H7 (cell line): ENCODE measurements at places on chromosomes 1 and 21. TPM values are rescaled to one million over a fixed set of nuclear protein-coding genes. Genes with fewer than 3 reads are reported as not detected.

GRCh38 chr21:36860736-36861594, 105.5 kb downstream of the HLCS start:
- DNase-seq: no peak

DNA sequence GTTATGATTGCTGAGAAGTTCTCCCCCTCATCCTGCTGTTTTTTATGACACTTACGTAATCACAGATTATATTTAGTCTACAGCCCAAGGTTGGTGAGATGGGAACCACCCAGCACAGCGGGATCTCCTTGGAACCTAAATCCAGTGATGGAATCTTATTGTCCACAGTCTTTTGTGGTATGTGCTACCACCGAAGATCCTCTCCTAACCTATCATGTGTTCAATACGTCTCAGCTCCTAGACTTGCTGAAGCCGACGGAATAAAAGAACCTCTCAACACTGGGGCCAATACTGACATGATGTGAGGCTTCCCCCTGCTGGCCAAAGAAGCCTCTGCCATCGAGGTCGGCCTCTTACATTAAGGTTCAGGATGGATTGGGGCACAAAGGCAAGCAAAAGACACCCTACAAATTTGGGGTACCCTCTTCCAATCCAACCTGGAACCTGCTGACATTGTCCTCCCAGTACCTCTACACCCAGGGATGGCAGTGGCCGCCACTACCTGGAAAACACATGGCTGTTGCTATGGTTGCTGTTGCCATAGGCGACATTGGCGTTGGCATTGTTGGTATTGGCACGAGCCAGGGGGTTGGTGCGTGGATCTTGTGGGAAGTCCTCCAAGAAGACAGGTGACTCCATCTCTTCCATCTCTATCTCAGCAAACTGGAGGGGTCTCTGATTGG, 19.4 kb upstream of the KIF21B start:
- peak; percentile 87 for DNase-seq

GRCh38 chr21:23455676-23456075, 2151.6 kb downstream of the MRPL39 start:
- DNase-seq: no peak

The TSSK3 gene
- 1.2 and 3.7 TPM in 2 replicates for total RNA-seq
